ENCODE measurements at places on chromosomes 11 and 22. TPM values are rescaled to one million over a fixed set of nuclear protein-coding genes. Genes with fewer than 3 reads are reported as not detected.

GRCh38 chr22:33886696-33887095 is 33.6 kb downstream of the LARGE1 start:
- H3K27ac ChIP-seq = no peak overlapping the region
- H3K4me1 ChIP-seq = no peaks in the 10 kb centered on the region
- DNase-seq = no peak
- H3K27me3 ChIP-seq = no peaks in the 10 kb centered on the region
- H3K4me3 ChIP-seq = no peak overlapping the region
- H3K36me3 ChIP-seq = no peaks in the 10 kb centered on the region

DNA sequence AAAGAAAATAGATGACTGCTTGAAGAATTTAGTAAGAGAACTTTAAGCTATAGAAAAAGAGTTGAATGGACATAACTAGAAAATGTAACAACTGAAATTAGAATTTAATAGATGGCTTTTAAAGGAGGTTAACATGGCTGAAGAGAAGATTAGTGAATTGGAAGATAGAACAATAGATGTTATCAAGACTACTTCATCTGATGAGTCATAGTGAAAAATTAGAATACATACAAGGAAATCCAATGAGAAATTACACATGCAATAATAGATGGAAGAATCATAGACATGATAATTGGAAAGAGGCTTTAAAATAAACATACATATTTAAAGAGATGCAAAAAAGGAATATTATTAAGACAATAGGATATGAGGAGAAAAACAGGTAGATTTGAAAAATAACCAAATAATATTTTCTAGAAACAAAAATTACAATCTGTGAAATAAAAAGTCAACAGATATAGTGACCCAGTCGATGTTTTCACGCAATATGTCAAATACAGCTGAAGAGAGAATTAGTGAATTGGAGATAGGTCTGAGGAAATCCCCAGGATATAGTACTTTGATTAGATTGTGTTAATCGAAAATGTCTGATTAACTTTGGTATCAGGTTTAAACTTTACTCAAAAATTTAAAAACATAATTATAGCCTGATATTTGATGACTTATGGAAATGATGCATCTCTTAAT is 28.2 kb downstream of the CAT start:
- H3K4me3 ChIP-seq = no peak overlapping the region
- no peak overlapping the region for H3K27ac ChIP-seq
- peaks cover 5% of the 10 kb centered on the region for H3K4me1 ChIP-seq
- no peak for DNase-seq
- no peaks in the 10 kb centered on the region for H3K27me3 ChIP-seq

GRCh38 chr11:15055620-15056356 is 17.6 kb upstream of the CALCB start:
- no peak for DNase-seq
- no peak overlapping the region for H3K27ac ChIP-seq
- no peaks in the 10 kb centered on the region for H3K36me3 ChIP-seq
- H3K4me1 ChIP-seq = no peaks in the 10 kb centered on the region

DNA sequence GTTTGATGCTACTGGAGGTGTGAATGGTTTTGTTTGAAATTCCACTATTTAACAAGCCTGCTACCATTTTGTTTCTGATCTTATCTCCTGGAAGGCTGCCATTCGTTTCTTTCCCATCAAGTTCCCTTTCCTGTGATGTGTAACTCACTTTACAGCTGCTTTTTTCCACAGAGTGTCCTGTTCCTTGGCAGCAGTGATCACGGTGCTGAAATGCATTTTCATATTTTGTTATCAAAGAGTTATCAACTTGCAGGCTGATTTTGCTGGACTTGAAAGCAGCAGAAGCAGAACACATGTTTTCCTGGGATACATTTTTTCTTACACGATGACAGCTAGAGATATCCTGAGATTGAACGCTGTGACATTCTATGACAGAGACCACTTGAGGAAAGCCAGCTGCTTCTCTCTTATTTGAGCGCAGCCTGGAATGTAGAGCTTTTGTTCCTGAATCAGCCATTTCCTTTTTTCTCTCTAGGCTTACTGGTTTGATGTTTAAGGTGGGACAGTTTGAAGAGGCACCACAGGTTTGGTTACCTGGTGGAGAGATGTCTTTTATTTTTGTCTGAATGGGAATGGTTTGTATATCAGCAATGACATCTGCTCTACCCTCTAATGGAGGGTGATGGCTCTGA is 34.7 kb downstream of the PRR14L start:
- no peaks in the 10 kb centered on the region for H3K4me1 ChIP-seq
- H3K27me3 ChIP-seq = no peaks in the 10 kb centered on the region
- H3K36me3 ChIP-seq = peaks cover 54% of the 10 kb centered on the region
- DNase-seq = no peak

GRCh38 chr11:61749591-61750217 is 2.7 kb upstream of the MYRF start:
- H3K27ac ChIP-seq = no peak overlapping the region
- no peak for DNase-seq
- H3K4me1 ChIP-seq = peaks cover 10% of the 10 kb centered on the region
- H3K4me3 ChIP-seq = no peak overlapping the region
- no peaks in the 10 kb centered on the region for H3K36me3 ChIP-seq
- H3K27me3 ChIP-seq = no peaks in the 10 kb centered on the region

- no peak overlapping the region for H3K4me3 ChIP-seq
- no peak overlapping the region for H3K27ac ChIP-seq
- no peaks in the 10 kb centered on the region for H3K4me1 ChIP-seq
- H3K27me3 ChIP-seq = no peaks in the 10 kb centered on the region
- no peaks in the 10 kb centered on the region for H3K36me3 ChIP-seq
These were observed 205.0 kb upstream of the RAG2 start for GRCh38 chr11:36803084-36803483.

- no peaks in the 10 kb centered on the region for H3K36me3 ChIP-seq
- H3K27me3 ChIP-seq = no peaks in the 10 kb centered on the region
- no peak for DNase-seq
- no peak overlapping the region for H3K27ac ChIP-seq
These were observed 13.5 kb upstream of the MUC6 start for GRCh38 chr11:1049911-1050580.

DNA sequence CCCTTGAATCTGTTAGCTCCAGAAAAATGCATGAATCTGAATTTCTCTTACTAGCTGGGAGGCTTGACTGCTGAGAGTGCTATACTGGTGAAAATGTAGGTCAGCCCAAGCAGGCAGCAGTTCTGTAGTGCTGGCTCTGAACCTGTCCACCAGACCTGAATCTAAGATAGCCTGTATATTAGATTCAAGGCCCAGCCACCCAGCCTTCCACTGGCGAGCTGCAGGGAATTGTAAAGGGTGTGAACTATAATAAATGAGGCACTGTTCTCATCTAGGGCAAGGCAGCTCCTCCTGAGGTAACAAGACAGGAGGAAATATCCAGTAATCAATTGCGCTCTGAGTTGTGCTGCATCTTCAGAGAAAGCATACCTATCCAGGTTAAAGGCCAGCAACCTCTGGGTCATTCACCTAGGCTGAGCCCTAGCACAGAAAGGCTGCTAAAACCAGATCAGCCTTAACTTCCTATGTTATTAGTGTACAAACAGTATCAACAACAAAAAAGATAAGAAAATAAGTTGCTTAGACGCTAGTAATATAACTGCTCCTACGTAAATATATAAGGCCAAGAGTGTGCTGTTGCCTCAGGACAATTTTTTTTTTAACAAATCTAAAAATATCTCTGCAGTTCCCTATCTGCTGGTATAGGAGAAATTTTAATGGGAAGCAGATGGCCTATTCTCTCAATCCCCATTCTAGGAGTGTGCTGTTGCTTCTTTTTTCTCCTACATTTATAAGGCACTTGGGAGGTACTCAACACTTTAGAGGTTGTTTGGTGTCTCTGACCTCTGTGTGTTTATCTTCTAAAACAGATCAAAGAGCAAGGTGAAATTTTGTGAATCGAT is 63.0 kb downstream of the RELT start:
- DNase-seq = no peak
- H3K36me3 ChIP-seq = no peaks in the 10 kb centered on the region
- H3K4me3 ChIP-seq = no peak overlapping the region
- no peak overlapping the region for H3K27ac ChIP-seq
- H3K27me3 ChIP-seq = no peaks in the 10 kb centered on the region
- H3K4me1 ChIP-seq = no peaks in the 10 kb centered on the region

DNA sequence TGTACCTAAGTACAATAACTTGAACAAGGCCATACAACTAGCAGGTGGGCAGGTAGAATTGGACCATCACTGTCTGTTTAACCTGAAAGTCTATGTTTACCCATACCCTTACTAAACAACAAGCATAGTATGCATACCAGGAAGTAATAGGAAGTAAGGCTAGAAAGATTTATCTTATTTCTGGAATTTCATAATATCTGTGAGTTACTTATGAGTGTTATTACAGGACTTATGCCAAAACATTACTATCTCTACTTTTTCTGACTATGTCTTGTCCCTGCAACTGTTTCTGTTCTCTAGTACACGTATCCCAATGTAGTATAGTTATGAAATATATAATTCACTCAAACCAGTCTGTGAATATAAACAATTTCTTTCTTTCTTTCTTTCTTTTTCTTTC is 1400.8 kb upstream of the TENM4 start:
- H3K36me3 ChIP-seq = no peaks in the 10 kb centered on the region
- no peaks in the 10 kb centered on the region for H3K27me3 ChIP-seq
- no peaks in the 10 kb centered on the region for H3K4me1 ChIP-seq
- no peak overlapping the region for H3K4me3 ChIP-seq
- no peak overlapping the region for H3K27ac ChIP-seq
- no peak for DNase-seq

DNA sequence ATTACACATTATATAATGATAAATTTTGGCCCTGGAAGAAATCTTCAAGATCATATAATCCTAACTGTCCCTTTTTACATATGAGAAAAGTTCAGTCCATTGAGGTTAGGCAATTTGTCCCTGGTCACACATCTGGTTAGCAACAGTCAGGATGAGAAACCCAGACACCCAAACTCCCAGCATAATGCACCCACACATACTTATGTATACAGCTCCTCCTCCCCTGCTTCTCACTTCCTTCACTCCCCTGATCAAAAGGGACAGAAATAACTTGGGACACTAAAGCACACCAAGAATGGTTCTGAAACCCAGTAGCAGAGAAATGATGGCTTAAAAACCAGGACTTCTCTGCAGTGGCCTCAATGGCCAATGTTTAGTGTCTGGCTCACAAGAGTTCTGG is 11.1 kb downstream of the NUMA1 start:
- no peak overlapping the region for H3K27ac ChIP-seq
- H3K4me1 ChIP-seq = peaks cover 26% of the 10 kb centered on the region
- DNase-seq = no peak
- H3K27me3 ChIP-seq = no peaks in the 10 kb centered on the region
- no peak overlapping the region for H3K4me3 ChIP-seq

GRCh38 chr11:61554172-61554988 is 26.5 kb downstream of the SYT7 start:
- H3K27ac ChIP-seq = no peak overlapping the region
- DNase-seq = no peak
- H3K4me3 ChIP-seq = no peak overlapping the region

DNA sequence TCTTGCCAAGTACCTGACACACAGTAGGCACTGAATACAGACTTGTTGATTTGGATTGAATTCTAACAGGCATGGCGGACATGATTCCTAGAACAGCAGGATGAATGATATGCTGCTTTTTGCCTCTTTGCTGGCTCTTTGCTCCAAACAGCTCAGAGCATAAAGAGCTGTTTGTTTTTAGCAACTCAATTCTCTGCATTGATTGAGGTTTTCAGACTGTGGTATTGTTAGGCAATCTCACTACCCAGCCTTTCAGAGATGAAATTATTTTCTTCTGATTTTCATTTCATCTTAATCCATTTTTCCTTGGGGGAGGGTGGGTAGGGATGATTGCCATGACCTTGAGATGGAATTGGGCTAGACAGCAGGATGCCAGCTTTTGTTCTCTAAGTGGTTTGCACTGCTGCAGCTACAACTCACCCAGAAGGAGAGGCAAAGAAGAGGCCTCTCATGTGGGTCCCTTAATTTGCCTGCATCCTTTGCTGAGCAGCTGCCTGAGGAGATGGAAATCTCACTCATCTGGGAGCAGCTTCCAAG is 20.5 kb downstream of the COA4 start:
- H3K36me3 ChIP-seq = peaks cover 7% of the 10 kb centered on the region
- H3K4me3 ChIP-seq = no peak overlapping the region
- no peak overlapping the region for H3K27ac ChIP-seq

- H3K36me3 ChIP-seq = no peaks in the 10 kb centered on the region
- DNase-seq = peak; percentile 49
- H3K27ac ChIP-seq = peak overlapping the region; percentile 66
- H3K27me3 ChIP-seq = no peaks in the 10 kb centered on the region
- H3K4me1 ChIP-seq = peaks cover 44% of the 10 kb centered on the region
These were observed 630 bp downstream of the UBASH3B start for GRCh38 chr11:122656073-122656630.

GRCh38 chr11:123585206-123585605 is 69.2 kb downstream of the SCN3B start:
- H3K27ac ChIP-seq = no peak overlapping the region
- peaks cover 7% of the 10 kb centered on the region for H3K4me1 ChIP-seq
- H3K27me3 ChIP-seq = no peaks in the 10 kb centered on the region
- DNase-seq = no peak

DNA sequence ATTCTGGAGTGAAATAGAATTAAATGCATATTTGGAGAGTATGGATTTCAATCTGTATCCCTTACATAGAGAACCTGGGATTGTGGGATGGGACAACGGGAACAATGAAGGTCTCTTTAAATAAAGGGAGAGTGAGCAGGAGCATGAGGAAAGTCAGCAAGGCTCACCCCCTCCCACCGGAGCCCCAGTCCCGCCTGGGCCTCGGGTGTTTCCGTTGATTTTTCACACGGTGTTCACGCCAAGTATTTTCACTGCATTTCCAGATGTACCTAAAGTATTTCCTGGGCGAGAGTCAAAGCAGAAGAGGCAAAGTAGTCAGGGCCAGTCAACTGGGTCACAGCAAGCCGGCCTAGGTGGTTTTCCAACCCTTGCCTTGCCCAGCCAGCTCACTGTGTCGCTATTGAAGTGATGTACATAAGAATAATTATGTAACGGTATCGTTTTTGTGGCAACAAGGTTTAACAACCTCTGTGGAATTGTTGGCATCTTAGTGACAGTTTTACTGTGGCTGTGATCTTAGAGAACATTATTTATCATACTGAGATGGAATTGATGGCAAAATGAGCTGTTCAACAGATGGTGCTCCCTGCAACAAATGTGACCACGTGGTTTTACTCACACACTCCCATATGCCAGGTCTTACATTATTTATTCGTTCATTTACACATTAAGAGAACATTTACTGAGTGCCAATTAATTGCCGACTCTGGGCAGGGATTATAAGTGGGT is 177.3 kb downstream of the ADAMTS15 start:
- no peak for DNase-seq
- no peak overlapping the region for H3K4me3 ChIP-seq
- no peaks in the 10 kb centered on the region for H3K27me3 ChIP-seq
- no peaks in the 10 kb centered on the region for H3K4me1 ChIP-seq
- no peaks in the 10 kb centered on the region for H3K36me3 ChIP-seq

Gene C1QTNF5
- not detected for total RNA-seq

Gene PATE4
- not detected for total RNA-seq

Gene NXPE4
- not detected for total RNA-seq

Gene ISX
- total RNA-seq = not detected

Gene DDIAS
- total RNA-seq = 0.86 TPM

Gene ADM
- 0.49 TPM for total RNA-seq

Gene SLC36A4
- total RNA-seq = 21.5 TPM

Gene SPON1
- 60.4 TPM for total RNA-seq

Gene CCDC87
- total RNA-seq = not detected

Gene OR2AG2
- total RNA-seq = not detected

Gene CHRNA10
- 5.5 TPM for total RNA-seq

Gene HTR3A
- not detected for total RNA-seq

Gene KCNJ11
- not detected for total RNA-seq

Gene C11orf97
- total RNA-seq = not detected

Gene PGA3
- total RNA-seq = not detected

Gene SULT4A1
- not detected for total RNA-seq

Gene PKNOX2
- total RNA-seq = not detected
